ENCODE measurements at places on chromosomes 7 and 10.

DNA sequence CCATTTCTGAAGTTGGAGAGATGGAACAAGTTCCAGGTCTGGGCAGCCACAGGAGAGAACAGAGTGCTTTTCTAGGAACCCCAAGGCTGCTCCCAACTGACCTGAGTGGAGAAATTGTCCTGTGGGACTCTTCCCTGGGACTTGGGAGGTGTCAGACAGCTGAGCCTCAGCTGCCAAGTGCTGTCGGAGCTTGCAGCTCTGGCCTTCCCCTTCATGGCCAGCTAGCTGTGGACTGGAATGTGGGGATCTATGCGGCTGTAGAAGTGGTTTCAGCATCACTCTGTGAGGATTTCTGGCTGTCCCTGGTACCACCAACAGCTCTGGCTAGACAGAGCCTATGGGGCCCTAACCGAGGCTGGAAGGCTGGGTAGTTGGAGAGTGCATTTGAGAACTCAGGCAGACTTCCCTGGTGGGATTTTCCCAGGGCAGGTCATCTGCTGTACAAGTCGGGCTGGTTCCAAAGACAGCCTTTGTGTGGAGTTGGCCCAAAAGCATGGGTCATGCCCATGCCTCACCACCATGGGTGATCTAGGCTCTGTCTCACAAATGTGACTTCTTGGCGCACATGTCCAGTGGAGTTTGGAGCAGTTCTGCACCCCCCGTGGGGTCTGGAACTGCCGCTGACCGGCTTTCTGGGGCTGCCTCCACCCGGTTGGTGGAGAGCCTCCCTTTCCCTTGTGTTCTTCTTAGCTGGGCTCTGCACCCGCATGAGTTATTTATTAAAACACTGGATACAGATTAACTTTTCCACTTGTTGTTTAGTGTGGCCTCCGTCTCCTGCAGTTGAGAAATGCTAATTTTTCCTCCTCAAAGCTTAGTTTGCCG, 10.9 kb downstream of the SUFU start:
- DNase-seq, result no peak

GRCh38 chr10:122298206-122298597, 27.1 kb downstream of the BTBD16 start:
- no peak for DNase-seq

DNA sequence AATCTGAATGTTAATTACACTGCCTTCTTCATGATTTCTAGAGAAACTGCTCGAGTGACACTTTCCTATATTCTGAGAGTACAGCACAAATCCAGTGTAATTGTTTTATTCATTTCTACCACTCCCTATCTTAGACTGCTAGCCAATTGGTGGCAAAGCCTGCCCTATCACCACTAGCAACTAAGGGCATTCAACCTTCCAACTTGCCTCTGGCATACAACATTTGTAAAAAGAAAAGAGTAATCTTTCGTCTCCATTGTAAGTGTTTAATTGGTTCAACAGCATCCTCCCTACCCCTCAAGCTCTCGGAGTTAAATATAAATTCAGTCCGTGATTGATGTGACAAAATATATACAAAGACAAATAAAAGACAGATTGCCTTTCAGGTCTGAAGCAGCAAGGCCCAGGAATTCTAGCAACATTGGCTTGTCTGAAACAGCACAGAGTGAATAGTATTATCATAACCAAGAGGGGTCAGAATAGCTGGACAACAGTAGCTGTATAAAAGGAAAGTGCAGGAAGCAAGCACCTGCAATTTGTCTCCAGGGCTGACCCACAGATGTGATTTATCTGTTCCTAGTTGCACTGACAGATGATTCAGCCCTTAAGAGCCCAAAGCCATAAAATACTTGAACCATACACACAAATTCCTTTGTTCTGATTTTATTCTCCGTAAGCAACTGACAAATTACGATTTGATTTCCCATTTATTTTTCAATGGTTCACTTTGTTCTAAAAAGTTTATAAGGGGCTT, 47.6 kb upstream of the ANKRD1 start:
- no peak for DNase-seq

GRCh38 chr10:1659221-1659791, 78.0 kb downstream of the ADARB2 start:
- DNase-seq, result no peak

DNA sequence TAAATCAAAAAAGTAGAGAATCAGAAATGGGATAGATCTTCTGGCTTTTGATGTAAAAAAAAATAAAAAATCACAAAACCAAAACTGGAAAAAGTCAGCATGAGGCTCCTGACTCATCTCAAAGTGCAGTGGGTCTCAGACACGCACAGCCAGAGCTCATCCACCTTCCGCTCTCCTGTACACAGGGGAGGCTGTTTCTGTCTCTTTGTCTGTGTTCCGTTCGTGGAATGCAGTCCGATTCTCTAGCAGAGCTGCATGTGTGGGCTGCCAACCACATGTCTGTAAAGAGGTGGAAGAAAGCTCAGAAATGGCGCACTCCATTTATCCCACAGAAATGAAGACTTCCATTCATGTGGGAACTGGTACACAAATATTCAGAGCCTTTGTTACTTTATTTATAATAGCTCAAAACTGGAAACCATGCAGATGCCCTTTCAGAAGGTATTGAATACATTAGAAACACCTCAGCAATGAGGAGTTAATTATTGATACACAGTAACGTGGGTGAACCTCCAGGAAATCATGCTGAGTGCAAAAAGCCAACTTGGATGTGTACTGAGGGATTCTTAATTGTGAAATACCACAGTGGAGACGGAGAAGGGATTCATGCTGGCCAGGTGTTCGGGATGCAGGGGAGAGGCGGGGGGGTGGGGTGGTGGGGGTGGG, 123.3 kb downstream of the TRRAP start:
- no peak for DNase-seq

GRCh38 chr10:99524050-99524666, 8.6 kb upstream of the NKX2-3 start:
- no peak for DNase-seq

- no peak for DNase-seq
Observed at GRCh38 chr7:121480058-121480457, 84.0 kb upstream of the FAM3C start.

GRCh38 chr10:65415318-65415717, 1510.5 kb upstream of the LRRTM3 start:
- no peak for DNase-seq

- DNase-seq, result no peak
Observed at GRCh38 chr10:60560451-60560850, 170.8 kb upstream of the ANK3 start.

GRCh38 chr10:86472061-86472460, 49.5 kb downstream of the WAPL start:
- DNase-seq, result no peak

- DNase-seq, result no peak
Observed at GRCh38 chr10:10564081-10564794, 453.4 kb upstream of the CELF2 start.

GRCh38 chr10:53140506-53140905, 367.9 kb upstream of the MBL2 start:
- DNase-seq, result no peak

GRCh38 chr7:1917221-1918062, 247.4 kb downstream of the ELFN1 start:
- no peak for DNase-seq

DNA sequence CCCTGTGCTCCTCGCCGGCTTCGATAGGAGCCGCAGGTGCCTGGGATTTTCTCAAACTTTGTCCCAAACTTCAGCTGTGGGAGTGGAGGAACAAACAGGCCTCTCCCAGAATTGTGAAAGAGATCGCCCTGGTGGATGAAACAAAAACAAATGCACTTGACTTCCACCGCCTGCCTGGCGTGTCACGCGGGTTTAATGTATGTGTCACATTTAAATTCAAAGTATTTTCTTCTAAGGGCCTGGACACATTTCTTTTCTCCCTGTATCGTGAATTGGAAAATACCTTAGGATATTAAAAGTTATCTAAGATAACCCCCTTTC, 694 bp upstream of the WASL start:
- DNase-seq, result no peak

- no peak for DNase-seq
Observed at GRCh38 chr7:28841766-28842165, 116.4 kb downstream of the TRIL start.

DNA sequence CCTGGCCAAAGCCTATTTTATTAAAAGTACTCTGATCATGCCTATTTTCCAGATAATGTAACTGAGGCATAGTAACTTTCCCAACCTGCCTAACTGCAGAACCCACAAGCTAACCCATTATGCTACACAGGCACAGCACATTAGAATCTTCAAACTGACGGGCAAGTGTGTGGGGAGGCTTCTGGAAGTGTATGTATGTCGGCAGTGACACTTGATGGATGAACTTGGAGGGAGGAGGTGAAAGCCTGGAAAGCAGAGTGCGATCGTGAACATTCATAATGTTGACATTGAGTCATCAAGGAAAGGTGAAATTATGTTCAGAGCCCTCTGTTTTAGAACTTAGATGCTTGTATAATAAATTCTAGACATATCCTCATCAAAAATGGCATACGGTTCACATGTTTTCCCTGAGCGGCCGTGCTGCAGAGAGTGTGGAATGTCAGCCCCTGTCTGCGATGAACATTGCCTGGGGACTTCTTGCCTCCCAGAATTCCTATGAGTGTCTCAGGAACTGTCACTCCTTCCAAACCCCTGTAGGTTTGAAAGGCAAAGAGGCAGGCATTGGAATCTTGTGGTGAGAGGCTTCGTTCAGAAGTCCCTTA, 102.4 kb downstream of the SLIT1 start:
- DNase-seq, result no peak

- DNase-seq, result no peak
Observed at GRCh38 chr7:11786186-11786585, 45.8 kb downstream of the THSD7A start.

- DNase-seq, result no peak
Observed at GRCh38 chr7:2374830-2375728, 20.5 kb downstream of the EIF3B start.

DNA sequence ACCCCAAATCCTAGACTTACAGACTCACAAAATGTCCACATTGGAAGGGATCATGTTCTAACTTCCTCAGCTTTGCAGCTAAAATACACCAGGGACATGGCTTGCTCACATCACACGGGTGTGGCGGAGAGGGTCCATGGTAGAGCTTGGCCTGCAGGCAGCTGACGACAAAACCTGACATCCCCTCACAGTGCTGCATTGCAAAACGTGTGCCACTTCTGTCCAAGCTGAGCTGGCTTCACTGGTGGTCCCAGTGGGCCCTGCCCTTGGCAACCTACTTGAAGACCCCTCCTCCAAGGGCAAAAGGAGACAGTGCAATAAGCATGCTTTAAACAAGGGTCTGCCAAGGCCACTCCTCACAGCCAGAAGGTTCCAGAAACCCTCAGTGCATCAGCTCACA, 21.9 kb downstream of the ANXA11 start:
- DNase-seq, result no peak

DNA sequence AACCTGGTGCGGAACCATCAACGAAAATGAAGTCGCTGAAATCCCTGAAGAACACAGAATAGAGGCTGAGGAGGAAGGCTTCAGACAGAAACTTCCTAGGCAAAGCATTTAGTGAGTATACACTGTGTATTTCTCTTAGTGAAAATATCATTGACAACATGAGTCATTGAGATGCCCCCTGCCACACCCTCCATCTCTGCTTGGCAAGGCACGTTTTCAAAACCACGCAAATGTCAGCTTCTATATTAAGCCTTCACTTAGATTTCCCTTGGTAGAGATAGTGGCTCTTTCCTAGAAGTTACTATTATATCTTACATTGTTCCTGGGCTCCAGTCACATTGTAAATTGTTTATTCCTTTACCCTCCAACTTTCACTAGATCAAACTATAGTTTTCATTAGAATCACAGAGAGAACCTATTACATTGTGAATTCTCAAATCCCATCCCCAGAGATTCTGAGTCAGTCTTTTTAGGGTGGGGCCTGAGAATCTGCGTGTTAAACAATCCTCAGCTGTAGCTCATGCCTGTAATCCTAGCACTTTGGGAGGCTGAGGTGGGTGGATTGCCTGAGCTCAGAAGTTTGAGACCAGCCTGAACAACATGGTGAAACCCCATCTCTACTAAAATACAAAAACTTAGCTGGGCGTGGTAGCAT, 4.6 kb upstream of the SKAP2 start:
- DNase-seq, result no peak

GRCh38 chr10:73875139-73875475, 752 bp upstream of the CAMK2G start:
- DNase-seq, result no peak

DNA sequence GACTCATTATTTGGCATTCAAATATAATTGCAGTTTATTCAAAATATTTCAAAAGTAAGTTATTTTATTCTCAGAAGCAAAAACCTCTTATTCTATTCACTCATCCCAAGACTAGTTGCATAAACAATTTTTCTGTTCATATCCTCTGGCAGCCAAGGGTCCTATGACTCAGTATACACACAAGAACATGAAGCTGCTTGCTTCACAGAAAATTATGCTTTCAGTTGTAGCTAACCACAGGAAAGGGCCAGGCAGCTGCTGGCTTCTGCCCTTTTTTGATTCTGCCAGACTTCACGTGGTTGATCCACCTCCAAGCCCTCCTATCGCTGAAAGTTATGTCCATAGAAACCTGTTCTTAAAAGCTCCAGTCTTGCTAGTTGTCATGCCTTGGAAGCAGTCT, 108.8 kb downstream of the ABCA13 start:
- no peak for DNase-seq

DNA sequence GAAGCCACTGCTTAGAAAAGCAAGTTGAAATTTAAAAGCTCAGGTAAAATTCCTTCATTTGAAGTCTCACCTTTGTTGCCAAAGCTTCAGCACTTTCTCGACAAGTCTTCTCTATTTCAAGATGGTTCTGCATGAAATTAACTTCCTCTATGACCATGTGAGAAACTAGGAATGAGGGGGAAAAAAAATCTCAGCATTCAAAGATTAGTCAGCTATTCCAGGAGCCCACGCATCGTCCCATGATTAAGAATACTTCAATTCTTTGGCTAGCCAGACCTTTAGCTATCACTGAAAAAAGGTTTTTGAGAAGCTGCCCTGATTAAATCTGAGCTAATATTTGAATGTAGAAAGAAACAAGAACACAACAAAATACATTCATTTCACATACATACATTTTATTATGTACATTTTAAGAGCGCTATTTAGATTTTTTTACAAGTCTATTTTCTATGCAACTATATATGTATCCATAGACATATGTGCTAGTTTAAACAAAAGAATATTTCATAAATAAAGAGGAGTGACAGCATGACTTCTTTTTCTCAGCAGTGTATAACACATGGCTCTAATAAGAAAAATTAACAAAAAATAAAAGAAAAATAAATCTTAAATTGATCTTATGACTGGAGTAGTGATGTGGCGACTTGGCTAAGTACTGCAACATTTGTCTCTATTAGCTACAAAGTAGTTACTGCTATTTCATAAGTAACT, 44.8 kb downstream of the SHTN1 start:
- no peak for DNase-seq

DNA sequence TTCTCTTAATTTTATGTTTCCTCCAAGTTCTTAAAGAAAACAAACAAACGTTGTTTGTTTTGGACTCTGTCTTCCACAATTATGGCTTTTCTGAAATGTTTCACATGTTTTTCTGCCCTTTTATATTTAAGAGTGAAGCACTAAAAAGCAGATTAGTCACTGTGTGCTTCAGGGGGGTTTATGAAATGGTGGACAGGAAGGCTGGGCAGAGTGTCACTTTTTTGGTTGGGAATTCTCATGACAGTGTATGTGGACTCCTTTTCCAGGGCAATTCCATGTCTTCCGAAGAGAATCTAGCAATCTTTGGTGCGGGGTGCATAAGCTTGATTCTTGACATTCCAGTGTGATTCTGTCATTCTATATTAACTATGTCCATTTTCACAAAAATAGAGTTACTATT, 669.4 kb downstream of the PARD3 start:
- no peak for DNase-seq

All from activated T-helper 1 cell treated with anti-CD3 and anti-CD28 coated beads, Interleukin-2, amount 50 U/mL, for 16 hours (primary cell).